ENCODE measurements at places on chromosomes 2 and 18.

DNA sequence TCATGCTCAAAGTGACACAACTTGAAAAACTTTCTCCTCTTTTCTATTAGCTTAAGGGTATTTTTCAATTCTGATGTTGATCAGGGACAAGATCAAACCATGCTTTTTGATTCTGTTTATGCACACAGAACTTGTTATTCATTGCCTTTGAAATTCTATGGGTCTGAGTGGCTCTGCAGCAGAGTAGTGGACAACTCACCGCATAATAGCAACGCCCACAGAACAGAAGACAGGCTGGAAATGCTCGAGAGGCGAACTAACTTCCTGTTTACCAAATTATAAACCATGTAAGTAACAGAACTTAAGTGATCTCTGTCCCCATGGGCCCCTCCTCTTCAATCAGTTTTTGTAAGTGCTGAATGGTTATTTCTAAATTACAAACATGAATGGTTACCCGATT lies 131.2 kb downstream of the CBLN2 start:
- no peak for DNase-seq

- no peak for DNase-seq
These were observed 89.8 kb downstream of the CCBE1 start for GRCh38 chr18:59607471-59607870.

DNA sequence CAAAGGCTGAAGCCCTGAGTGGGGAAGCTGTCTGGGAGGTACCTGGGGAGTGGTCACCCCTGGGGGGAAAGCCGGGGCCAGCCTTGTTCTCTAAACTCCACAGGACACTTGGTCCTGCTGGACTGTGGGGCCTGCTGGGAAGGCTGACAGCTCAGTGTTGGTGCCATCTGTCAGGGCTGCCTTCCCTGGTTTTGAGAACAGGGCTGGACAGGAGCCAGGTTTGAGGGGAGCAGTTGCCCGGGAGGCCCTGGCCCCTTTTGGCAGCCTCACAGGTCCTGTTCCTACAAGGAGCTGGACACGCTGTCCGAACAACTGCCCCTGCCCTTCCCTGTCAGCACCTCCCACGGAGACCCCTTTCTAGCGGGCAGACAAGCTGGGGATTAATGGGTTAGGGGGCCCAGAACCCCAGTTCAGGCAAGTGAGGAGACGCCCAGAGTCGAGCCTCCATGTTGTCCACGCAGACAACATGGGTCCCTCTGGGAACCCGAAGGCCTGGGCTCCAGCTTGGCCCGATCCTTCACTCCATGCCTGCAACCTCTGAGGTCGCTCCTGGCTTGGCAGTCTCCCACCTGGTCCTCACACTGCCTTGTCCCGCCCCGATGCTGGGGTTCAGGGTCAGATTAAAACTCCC lies 40.8 kb downstream of the ATOH8 start:
- no peak for DNase-seq

GRCh38 chr2:211205358-211205757 lies 649.0 kb downstream of the CPS1 start:
- DNase-seq = no peak

GRCh38 chr18:46310258-46310657 lies 206.1 kb downstream of the HAUS1 start:
- no peak for DNase-seq

DNA sequence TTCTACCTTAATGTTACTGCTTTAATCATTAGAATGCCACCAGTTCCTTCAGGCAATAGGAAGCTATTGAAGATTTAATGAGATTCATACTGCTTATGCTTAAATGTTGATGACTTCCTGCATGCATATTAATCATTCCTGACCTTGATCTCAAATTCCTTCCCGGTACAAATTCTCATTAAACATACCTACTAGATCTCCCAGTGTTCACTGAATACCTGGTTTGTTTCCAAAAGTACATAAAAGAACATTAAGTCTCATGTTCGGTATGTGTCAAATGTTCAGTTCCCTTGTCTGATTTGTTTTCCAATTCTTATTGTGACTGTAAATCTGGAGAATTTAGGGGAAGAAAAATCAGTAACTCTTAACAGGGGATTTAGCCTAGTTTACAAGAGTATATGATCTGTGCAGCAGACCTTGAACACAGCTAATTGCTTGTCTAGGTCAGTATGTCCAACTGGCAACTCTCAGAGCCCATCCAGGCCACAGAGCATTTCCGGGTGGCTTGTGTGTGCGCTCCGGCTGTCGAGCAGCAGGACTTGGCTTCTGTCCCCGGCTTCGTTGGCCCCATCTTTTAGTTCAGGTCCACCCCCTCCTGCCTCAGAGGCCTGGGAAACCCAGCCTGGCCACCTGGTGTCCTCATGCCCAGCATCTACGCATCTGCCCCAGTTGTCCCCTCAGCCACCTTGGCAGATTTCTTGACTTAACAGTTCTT lies 13.1 kb downstream of the METAP1D start:
- DNase-seq = no peak

- DNase-seq = no peak
These were observed 96.5 kb downstream of the PTPRM start for GRCh38 chr18:7663366-7664312.

- DNase-seq = no peak
These were observed 53.9 kb downstream of the KCTD18 start for GRCh38 chr2:200455958-200456421.

GRCh38 chr2:177169810-177170514 lies 42.6 kb upstream of the HNRNPA3 start:
- DNase-seq = no peak

DNA sequence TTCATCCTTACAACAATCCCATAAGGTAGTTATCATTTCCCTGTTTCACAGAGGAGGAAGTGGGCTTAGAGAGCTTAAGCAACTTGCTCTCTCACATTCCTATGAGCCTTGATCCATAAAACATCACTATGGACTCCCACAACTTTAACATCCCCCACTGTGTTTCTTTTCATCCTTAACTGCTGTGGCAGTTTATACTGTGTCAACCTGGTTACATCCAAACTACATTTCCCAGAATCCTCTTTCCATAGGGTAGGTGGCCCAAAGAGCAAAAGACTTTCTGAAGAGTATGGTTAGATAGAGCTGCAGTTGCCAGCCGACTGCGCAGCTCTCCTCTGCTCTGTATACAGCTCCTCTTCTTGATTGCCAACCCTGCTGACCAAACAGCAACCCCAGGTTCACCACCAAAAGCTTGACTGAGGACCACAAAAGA lies 22.5 kb downstream of the MAP3K2 start:
- DNase-seq = no peak

DNA sequence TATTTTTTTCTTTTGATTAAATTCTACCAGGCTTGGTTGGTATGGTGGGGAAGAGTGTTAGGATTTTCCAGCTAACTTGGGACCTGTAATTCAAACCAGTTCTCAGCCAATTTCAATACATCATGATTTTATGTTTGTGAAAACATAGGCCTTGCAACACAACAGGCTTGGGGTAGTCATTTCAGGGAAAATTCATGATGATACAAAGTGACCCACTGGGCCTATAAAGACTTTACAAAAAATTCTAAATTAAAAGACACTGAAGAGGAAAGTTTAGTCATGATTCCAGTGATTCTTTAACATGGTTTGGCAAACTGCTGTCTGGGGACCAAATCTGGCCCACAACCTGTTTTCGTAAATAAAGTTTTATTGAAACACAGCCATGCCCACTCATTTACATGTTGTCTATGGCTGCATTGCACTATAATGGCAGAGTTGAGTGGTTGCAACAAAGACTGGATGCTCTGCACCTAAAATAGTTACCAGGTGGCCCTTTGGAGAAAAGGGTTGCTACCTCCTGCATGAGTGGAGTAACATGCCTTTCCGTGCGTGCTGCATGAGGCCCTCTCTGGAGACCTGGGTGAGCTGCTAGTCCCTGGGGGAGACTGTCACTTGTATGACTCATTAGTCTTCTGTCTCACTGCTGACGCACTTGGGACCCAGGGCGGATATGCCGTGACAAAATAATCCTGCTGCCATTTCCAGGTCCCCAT lies 73.6 kb downstream of the NPAS2 start:
- DNase-seq = no peak

- DNase-seq = no peak
These were observed 257.3 kb upstream of the SESTD1 start for GRCh38 chr2:179521944-179522343.

- no peak for DNase-seq
These were observed 40.2 kb downstream of the EPAS1 start for GRCh38 chr2:46337208-46337994.

- no peak for DNase-seq
These were observed 6.3 kb downstream of the NRP2 start for GRCh38 chr2:205688417-205689200.

- DNase-seq = no peak
These were observed 9.1 kb downstream of the RFTN2 start for GRCh38 chr2:197666277-197666676.

GRCh38 chr2:61357681-61358080 lies 113.2 kb downstream of the USP34 start:
- no peak for DNase-seq

- DNase-seq = no peak
These were observed 84.3 kb downstream of the FEZ2 start for GRCh38 chr2:36513661-36514060.

GRCh38 chr2:240648650-240649275 lies 23.5 kb downstream of the GPR35 start:
- DNase-seq = no peak

- DNase-seq = peak; percentile 64
These were observed 54.6 kb upstream of the GPR17 start for GRCh38 chr2:127591221-127591923.

DNA sequence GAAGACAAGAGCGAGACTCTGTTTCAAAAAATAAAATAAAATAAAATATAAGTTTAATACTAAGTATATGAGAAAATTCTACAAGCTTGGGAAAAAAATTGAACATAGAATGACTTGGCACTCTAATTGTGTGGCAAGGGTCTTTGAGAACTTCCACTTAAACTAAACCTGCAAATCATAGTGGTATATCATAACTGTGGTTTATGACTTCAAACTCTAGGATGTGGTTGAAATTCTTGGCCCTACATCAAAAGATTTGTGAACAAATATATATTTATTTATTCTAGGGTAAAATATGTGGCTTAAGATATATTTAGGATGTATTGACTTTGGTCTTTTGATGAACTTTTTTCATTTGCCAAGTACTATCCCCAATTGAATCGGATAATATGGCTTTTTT lies 3.1 kb upstream of the FAM171B start:
- no peak for DNase-seq

GRCh38 chr2:136137982-136138381 lies 20.0 kb upstream of the CXCR4 start:
- no peak for DNase-seq

DNA sequence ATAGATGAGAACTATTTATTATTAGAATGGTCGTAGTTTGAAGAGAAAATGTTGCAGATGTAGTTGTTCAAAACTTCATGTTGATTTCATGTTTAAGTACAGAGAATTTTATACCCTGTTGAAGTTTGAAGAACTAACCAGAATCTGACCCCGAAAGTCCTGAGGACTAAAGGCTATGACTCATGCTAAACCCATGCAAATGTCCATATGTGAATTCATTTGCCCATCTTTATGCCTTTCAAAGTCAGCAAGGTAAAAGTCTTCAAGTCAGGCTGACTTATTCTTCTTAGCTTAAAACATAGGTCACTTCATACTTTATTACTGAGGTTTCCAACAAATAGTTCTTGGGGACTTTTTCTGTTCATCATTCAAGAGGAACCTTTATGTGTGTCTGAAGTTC lies 185.5 kb downstream of the CCDC85A start:
- DNase-seq = no peak

GRCh38 chr2:25190536-25190935 lies 22.2 kb upstream of the POMC start:
- DNase-seq = no peak

GRCh38 chr18:11272516-11272915 lies 123.1 kb upstream of the PIEZO2 start:
- no peak for DNase-seq

- DNase-seq = no peak
These were observed 6.9 kb downstream of the ZNF24 start for GRCh38 chr18:35337286-35337685.

DNA sequence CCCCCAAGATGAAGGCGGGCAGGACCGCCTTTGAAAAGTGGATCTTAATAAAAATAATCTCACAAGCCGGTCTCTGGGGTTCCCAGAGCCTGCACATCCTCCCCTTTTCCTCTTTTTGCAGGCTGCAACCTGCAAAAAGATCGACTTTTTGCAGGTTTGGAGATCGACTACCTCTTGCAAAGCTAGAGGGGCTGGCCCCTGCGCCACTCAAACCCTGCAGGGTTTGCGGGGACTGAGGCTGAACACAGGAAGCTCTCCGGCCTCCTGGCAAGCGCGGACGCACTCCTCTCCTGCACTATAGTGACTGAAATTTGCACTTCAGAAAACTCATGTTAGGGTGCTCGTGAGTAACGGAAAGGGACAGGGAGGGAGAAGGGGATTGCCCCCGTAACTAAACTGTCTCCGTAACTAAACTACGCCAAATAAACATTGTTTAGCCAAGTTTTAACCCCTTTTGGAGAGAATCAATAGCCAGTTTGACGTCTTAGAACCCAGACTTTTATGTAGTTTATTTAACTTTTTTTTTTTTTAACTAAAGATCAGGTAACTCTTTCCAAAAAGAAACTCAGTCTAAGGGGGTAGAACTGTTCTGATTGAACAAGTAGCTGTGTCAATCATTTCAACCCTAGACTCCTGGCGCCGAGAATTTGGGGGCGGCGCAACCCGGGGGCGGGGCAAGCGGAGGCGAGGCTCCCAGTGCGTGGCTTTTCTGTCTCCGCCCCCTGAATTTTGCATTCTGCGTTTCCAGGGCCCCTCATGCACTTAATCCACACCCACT lies 2.5 kb downstream of the IGFBP5 start:
- peak; percentile 68 for DNase-seq

DNA sequence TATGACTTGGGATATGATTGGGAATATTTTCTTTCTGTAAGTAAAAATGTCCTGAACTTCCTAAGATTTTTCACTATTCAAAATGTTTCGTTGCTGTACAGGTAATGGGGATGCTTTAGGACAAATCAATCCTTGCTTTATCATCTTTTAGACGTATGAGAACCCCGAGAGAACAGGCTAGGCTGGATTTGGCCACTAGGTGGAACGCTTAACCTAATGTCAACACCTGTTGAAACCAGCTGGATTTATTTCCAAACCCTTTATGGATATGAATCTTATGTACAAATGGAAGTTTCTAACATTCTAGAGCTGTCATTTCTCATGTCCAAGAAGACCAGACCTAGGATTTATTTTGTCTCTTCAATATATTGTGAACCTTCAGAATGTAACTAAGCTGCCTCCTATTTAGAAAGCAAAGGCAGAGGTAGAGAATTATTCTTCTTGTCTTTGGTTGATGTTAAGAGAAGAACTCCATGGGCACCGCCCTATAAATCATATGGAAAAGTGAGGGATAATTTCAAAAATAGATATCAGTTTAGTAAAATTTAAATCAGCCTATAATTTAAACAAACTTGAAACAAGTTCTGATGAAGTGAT lies 96.7 kb downstream of the PMAIP1 start:
- DNase-seq = no peak
